ENCODE measurements at places on chromosomes 2 and 18.

- DNase-seq, result no peak
Measured at GRCh38 chr2:23940718-23941620, 706 bp downstream of the UBXN2A start.

DNA sequence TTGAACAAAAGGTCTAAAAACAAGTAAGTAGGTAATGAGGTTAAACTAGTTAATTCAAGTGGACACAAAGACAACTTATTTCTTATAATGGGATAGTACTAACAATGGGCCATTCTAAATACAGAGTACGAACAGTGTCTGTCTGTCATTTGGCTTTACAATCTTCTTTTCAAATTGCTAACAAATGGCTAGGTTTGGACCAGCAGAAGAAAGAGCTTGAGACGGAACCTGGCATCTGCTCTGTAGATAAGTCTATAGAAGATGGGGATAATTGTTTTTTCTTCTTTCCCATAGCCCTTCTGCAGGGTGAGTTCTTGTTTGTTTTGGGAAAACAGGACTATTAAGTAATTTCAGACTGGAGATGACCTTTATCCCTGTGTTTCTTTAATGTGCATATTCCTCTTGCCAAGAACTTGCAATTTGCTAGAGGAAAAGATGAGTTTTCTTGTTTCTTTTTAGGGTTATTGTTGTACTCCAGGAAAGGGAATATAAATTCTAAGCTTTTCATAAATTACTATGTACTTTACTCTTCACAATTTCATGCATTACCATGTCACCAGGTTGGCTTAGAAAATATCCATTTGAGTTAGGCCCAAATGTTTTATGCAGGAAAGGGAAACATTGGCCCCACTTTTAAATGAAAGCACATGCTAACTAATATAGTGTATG lies 500.5 kb upstream of the SYT4 start:
- no peak for DNase-seq

GRCh38 chr2:83956991-83957390 lies 502.1 kb downstream of the SUCLG1 start:
- no peak for DNase-seq

DNA sequence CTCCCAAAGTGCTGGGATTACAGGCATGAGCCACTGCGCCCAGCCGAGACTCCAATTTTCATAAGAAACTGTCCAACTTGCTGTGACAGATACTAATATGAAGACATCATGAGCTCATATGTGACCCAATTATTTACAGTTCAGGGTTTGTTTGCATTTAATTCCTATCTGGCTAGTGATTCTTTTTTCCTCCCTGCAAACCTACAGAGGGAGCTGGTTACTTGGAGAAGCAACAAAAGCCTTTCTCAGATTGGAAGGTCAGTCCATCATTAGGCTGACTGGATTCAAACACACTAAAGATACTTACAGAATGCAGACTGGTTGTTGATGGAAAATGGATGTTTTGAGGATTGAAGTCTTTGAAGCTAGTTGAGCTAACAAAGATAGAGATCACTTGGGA lies 176.4 kb downstream of the ANKRD44 start:
- DNase-seq, result no peak

- DNase-seq, result no peak
Measured at GRCh38 chr2:167450364-167450763, 562.1 kb downstream of the XIRP2 start.

GRCh38 chr2:226818930-226819329 lies 16.9 kb upstream of the RHBDD1 start:
- no peak for DNase-seq
